Activated T-helper 2 cell treated with anti-CD3 and anti-CD28 coated beads, Interferon-gamma antibody, Interleukin-2, Interleukin-4, amounts not matched to agents 10 μg/mL and 5 μg/mL and 100 μg/mL, durations not matched to agents 14 hours and 24 hours and 36 hours (primary cell): ENCODE measurements at places on chromosomes 5 and 9. TPM values are rescaled to one million over a fixed set of nuclear protein-coding genes. Genes with fewer than 3 reads are reported as not detected.

Gene GDNF
- 0.60 TPM in 1 of 2 replicates, not detected in the other for total RNA-seq

Gene AQP3
- 2.1 TPM in 2 replicates for total RNA-seq

Gene REEP2
- 9.7 and 11.1 TPM in 2 replicates for total RNA-seq

Gene FGF10
- total RNA-seq: not detected in 2 replicates

Gene DPYSL3
- 0.48 and 0.89 TPM in 2 replicates for total RNA-seq

Gene VCAN
- total RNA-seq: not detected in 2 replicates

Gene IFNK
- not detected in 2 replicates for total RNA-seq

Gene TLR4
- total RNA-seq: not detected in 2 replicates

Gene PTGR1
- 1.4 and 1.8 TPM in 2 replicates for total RNA-seq

Gene SMIM32
- total RNA-seq: not detected in 2 replicates

Gene GKAP1
- 2.7 and 2.8 TPM in 2 replicates for total RNA-seq

Gene CAMK2A
- not detected in 2 replicates for total RNA-seq

Gene PCDHB14
- not detected in 2 replicates for total RNA-seq

Gene STK32A
- total RNA-seq: not detected in 2 replicates

Gene FOXD4L6
- 0.18 TPM in 1 of 2 replicates, not detected in the other for total RNA-seq

Gene DAB2IP
- total RNA-seq: 0.02 TPM in 1 of 2 replicates, not detected in the other

Gene DNM1
- total RNA-seq: 0.90 and 2.4 TPM in 2 replicates

Gene C6
- not detected in 2 replicates for total RNA-seq

Gene CDH12
- not detected in 2 replicates for total RNA-seq

Gene C5orf58
- not detected in 2 replicates for total RNA-seq

Gene GOLM1
- 7.9 and 11.5 TPM in 2 replicates for total RNA-seq

Gene PKD2L2
- not detected in 2 replicates for total RNA-seq

Gene DDX4
- 0.09 TPM in 1 of 2 replicates, not detected in the other for total RNA-seq

Gene CD74
- total RNA-seq: 445 and 452 TPM in 2 replicates

Gene ECM2
- not detected in 2 replicates for total RNA-seq

Gene CENPK
- 78.0 and 79.2 TPM in 2 replicates for total RNA-seq

Gene RMRP
- total RNA-seq: 5,290 and 6,583 TPM in 2 replicates

Gene PCDHB12
- total RNA-seq: not detected in 2 replicates

Gene IL7R
- 60.9 and 66.9 TPM in 2 replicates for total RNA-seq

Gene CXCL14
- not detected in 2 replicates for total RNA-seq

Gene LCNL1
- total RNA-seq: not detected in 2 replicates

Gene FGF1
- not detected in 2 replicates for total RNA-seq

Gene TMEM174
- not detected in 2 replicates for total RNA-seq

Gene LECT2
- total RNA-seq: not detected in 2 replicates

Gene NR2F1
- not detected in 2 replicates for total RNA-seq

Gene QRFP
- not detected in 2 replicates for total RNA-seq

Gene PTGS1
- 0.55 and 0.71 TPM in 2 replicates for total RNA-seq

Gene PLEKHG4B
- not detected in 2 replicates for total RNA-seq

Gene RAB3C
- total RNA-seq: not detected in 2 replicates
